Anterior cingulate cortex (tissue), 58 donors: ENCODE measurements at places on chromosomes 5 and 9.
A peak's percentile ranks its signal among the peaks of the same experiment; 100 is the strongest.

DNA sequence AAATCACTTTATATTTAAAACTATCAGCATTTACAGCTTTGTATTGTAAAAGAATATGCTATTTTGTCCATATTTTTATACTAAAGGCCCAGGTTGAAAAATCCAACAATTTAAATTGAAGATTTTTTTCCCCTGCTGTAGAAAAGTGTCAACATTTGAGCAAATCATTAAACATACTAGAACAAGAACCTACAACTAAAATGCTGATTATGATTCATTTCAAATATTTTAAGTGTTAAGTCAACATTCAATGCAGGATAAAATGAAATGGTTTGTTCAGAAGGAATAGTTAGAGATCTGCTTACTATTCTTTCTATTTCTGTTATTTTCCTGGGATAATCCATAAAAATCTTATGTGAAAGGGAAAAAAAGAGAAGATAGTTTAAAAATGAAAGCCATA lies 866.5 kb upstream of the DMAC1 start:
- no peak for DNase-seq

DNA sequence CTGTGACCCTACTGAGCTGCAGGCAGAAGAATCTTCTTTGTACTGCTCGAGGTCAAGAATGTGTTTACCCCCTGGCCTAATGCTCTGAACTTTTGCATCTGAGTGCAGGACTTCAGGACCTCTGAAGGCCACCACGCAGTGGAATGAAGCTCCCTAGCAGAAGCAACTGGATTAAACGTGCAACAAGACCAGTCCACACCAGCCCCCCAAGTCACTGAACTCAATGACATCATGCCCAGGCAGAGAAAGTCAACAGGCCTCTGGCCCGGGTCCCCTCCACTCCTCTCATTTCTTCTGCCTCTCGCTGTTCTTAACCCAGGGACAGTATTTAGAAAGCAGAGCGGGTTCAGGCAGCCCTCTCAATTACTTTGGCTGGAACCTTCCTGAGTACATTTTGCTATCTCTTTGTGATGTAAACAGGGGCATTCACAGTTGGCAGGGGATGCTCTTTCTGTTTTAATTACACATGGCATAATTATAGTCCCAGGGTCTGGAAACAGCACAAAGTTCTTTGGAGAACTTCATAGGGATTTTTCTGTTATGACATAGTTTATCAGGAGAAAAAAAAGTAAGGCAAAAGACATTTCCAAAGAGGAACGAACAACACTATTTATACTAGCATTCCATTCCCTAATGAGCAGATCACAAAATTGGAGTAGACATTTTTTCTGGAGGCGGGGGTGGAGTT lies 108.2 kb upstream of the SPATA31D4 start:
- no peak for DNase-seq

DNA sequence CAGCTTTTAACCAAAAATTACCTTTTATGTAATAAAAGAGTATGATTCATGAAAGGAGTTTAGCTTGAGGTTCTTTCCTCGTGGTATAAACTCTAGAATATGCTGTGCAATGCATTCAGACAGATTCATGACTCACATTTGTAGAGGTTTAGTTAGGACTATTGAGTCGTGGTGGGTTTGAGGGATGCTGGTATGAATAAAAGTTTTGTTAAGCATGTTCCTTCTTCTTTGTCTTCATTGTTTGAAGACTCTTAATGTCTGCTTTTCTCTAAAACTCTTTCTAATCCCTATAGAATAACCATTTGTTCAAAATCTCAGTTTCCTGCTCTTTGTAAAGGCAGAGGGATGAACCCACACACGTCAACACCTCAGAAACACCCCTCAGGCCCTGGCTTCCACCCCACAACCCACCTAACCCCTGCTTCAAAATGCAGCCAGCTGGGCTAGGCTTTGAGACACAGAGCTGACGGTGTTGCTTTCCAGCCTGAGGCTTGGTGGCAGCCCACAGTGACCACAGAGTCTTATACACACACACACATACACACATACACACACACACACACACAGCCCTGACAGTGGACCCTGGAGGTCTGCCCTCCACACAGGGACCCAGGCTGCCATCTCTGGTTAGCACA lies 69.0 kb upstream of the IRX1 start:
- DNase-seq, result no peak

- DNase-seq, result no peak
These were observed 272.8 kb downstream of the TAF11L14 start for GRCh38 chr5:17907094-17907493.

DNA sequence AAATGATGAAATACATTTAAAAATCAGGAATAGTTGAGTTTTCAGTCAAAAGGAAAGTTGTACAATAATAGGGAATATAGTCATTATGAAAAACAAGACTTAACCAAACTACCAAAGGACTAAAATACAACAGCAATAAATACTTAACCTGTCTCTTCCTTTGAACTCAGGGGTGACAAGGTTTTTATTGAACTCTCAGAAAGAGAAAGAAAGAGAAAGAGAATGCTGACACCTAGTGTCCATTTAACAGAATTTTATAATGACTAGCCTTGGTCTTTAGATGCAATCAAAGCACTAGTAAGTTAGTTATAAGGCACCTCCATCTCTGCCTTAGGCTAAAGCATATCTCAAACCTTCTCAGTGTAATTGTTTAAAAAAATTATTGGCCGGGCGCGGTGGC lies 47.5 kb downstream of the UIMC1 start:
- no peak for DNase-seq

GRCh38 chr5:135458356-135458755 lies 6.2 kb upstream of the TIFAB start:
- no peak for DNase-seq

- no peak for DNase-seq
These were observed 36.1 kb downstream of the STRBP start for GRCh38 chr9:123232332-123232731.

DNA sequence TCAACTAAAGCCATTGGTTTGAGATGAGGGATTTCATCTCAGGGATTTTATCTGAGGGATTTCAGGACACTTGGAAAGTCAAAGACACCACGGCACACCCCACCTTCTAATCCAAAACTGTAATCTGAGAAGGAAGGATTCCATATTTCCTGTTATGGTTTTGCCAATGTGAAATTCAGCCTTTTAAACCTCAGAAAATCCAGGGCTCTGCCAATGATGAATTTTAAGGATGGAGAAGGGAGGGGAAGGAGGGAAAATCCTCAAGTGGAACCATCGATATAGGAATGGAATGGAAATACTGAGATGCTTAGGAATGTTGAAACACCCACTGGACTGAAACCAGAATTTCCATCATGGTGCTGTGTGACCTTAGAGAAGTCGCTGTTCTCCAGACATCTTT lies 5.3 kb downstream of the C1QTNF3 start:
- no peak for DNase-seq

DNA sequence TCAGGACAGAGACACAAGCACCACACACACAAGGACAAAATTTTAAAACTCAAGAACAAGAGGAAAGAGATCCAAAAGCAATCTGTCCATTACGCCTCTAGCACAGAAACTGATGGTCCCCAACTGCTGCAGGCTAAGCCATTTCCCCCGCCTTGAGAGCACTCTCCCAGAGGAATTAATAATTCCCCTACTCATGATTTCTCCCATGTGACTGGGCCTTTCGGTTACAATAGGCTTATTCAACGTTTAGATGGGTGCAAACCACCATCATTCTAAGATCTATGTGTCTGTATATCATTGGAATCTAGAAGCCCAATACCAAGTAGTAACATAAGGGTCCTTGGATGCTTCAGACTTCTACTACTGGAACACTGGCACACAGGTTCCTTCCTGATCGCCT lies 18.8 kb downstream of the BRD8 start:
- no peak for DNase-seq

GRCh38 chr5:151157426-151158286 lies at the start of gene ANXA6:
ANXA6 (minus strand) TSS chr5:151157779; CDS start chr5:151147901, 9,878 bp downstream.
- peak; percentile 75 for DNase-seq

DNA sequence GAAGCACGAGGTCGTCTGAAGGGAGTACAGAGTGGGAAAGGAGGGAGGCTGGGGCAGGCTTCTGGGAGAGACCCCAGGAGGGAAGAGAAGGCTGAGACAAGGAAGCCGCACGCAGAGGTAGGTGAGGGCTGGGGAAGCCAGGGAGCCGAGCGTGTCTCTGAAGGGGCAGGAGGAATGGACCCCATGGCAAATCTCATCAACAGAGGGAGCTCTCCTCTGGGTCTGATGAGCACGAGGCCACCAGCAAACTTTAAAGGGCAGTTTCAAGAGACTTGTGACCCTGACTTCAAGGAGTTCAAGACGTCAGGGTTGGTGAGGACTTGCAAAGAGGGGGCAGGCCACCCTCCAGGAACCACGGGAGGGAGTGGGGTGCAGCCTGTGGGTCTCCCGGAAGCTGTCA lies 326.2 kb upstream of the IRX2 start:
- no peak for DNase-seq

- DNase-seq, result no peak
These were observed 77.5 kb upstream of the ZNF169 start for GRCh38 chr9:94181408-94182181.

DNA sequence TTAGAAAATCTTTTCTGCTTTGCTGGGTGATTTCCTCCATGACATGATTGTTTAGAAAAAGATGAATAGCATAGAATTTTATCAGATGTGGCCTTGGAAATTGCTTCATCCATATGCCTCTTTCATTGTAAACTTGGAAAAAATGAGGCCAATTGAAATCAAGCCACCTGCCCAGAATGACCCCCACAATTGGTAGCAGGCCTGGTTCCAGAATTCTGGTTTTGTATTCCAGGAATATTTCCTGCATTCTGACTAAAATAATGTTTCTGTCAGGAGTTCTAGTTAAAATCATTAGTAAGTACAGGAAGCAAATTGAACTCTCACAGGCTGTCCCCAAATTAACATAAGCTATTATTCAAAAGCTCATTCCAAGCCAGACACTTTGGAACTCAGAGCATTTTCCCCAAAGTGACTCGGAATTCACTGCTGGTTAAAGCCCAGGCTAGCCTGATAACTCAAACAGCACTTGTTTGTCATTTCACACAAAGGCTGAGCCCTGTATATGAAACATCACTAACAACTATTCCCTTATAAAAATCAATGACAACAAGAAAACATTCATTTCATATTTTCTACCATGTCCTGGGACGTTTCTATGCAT lies 75.1 kb upstream of the ADCY2 start:
- DNase-seq, result no peak

- DNase-seq, result no peak
These were observed 317.5 kb downstream of the TLE1 start for GRCh38 chr9:81371824-81372223.

DNA sequence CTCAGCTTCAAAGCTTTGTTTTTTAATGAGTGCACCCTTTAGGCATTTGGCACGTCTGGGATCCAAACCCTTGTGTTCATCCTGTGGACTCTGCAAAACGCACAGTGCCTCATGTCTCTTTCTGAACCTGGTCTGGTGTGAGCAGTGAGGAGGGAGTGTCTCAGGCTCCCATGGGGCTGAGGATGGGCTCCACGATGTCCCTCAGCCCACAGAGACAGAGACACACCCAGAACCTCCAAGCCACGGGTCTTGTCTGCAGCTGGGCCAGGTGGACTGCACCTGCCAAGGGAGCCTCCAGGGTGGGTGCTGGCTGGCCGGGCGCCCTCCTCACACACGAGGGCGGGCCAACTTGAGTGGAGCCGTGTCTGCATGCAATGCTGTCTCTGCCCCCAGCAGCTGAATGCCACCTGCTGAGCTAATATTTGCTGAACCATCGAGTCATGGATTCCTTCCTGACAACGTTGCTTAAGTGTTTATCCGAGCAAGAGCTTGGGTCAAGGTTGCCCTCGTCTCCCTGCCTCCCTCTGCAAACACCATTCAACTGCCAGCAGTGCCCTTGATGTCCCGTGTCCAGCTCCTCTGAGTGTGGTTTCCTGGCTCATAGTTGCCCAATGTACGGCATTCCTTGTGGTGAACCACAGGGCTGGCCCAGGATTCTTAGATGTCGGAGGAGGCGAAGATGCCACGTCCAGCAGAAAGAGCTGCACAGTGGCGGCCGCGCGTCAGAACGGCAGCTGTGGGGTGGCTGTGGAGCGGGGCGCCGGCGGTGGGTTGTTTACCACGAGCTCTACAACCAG lies 31.4 kb upstream of the LPCAT1 start:
- no peak for DNase-seq

DNA sequence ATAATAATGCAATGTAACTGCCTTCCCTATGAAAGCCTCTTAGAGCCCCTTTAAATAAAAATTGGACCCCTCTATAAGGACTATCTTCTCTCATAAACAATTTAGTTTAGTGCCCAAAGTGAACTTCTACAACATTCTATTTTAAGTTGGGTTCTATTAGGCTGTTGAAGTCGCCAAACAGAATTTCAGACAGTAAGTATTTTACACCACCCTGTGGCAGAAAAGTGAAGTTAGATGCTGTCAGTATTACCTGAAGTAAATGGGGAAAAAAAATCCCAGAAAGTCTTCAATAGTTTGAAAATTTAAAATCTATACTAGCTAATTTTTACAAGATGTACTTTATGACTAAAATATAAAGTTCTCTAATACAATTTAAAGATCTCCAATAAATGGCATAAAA lies 29.5 kb downstream of the CAAP1 start:
- DNase-seq, result no peak

DNA sequence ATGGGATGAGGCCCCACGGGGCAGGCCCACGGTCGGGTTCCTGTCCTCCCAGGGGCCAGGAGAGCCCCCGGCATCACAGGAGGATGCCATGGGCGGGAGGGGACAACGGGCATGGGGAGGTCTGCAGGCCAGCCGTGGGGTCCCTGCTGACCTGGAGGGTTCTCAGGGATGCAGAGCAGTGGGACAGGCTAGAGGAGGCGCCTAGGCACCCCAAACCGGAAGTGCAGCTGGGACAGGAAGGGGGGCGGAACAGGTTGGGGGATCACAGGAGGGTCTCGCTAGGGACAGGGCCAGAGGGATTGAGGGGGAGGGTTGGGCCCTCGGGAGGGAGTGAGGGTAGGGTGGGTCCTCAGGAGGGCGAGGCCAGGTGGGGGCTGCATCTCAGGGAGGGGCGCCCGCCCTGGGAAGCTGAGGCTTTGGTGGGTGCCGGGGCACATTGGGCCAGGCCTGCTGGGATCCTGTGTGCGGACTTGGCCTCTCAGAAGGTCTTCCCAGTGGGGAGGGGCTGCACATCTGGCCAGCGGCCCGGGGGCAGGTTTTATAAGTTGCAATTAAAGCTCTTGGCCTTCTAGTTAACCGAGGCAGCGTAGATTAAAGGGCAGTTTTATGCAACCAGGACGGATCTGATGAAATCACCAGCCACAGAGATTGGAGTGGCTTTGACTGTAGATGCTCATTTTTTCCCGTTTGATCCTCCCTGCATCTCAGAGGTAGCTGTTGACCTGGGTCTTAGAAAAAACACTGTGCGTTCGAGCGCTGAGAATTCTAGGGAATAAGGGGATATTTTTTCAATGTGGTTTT lies 20.1 kb downstream of the NKD2 start:
- DNase-seq, result no peak

DNA sequence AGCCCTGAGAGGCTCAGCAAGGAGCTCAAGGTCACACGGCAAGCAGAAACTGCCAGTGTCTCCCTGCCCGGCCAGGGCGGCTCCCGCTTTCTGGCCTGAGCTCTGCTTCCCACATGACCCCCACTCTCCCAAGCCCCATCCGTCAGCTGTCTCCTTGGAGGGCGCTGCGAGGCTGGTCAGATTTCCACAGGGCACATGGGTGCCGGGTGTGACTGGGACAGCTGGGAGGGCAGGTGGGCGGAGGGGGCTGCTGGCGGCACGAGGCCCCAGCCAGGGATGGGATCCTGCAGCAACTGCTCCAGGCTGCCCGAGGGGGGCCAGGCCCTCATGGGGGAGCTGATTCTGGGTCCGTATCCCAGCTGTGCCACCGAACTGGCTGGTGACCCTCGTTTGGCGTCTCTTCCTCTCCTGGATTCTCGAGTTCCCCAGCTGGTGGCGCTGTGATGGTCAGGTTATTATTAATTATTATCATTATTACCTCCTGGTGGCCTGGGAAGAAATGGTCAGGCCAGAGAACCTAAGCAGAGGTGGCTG lies 12.9 kb upstream of the WDR38 start:
- no peak for DNase-seq
